Temporal lobe (tissue), 4 donors: ENCODE measurements at places on chromosomes 1 and 21. TPM values are rescaled to one million over a fixed set of nuclear protein-coding genes. Genes with fewer than 3 reads are reported as not detected.

SASS6 gene
- 3.9 TPM for total RNA-seq

TFF3 gene
- not detected for total RNA-seq

TNFRSF8 gene
- total RNA-seq: not detected

SLC1A7 gene
- not detected for total RNA-seq

NR1I3 gene
- under 0.01 TPM for total RNA-seq

MAN1C1 gene
- total RNA-seq: 6.9 TPM

MPL gene
- not detected for total RNA-seq

RABIF gene
- 10.1 TPM for total RNA-seq

LRRC3 gene
- total RNA-seq: 5.7 TPM

FAM43B gene
- total RNA-seq: 0.74 TPM

PRKAA2 gene
- 29.5 TPM for total RNA-seq

PLPP3 gene
- total RNA-seq: 36.4 TPM

S100A8 gene
- total RNA-seq: 7.1 TPM

DISP1 gene
- total RNA-seq: 7.1 TPM
